ENCODE measurements at places on chromosomes 11 and 22.

- DNase-seq, result no peak
Observed at GRCh38 chr22:24089951-24090350, 78.8 kb downstream of the CABIN1 start.

GRCh38 chr22:50016988-50017700, 4.6 kb upstream of the IL17REL start:
- DNase-seq, result peak; percentile 53

DNA sequence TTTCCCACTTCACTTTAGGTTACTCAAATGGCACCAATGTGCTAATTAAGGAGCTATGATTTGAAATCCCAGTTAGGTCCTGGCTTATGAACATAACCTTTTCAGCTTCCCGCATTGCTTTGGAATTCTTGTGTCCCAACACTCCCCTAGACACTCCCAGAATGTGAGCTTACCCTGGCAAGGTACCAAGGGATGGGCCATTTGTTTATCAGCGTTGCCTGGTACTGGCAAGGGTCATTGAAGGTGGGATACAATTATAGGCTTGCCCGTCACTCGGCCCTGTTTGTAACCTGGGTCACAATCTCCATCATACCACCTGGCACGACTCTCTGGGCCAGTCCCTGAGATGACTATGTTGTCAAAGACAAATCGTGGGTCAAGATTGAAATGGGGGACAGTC, 5.4 kb downstream of the CSRP3 start:
- DNase-seq, result no peak

DNA sequence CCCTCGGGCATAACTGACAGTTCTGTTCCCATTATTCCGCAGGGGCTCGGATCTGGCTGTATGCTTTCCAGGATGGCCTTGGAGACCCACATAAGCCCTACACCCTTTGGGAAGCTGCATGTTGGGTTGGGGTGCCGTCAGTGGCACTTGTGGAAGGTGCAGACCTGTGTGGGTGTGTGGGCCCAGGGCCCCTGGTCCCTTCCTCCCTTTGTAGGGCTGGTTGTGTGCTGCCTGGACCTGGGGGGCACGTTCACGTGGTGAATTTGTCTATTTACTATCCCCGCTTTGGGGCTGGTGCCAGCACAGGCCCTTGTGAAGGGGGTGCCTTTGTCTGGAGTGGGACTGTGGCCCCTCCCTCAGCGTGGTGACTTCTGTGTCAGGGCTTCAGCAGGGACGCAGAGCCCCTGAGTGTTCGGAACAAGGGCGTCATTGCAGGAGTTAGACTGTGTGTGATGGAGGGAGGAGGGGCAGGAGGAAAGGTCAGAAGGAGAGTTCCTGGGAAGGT, 15.0 kb upstream of the PPP6R3 start:
- no peak for DNase-seq

Measured in CD4-positive, alpha-beta T cell treated with Interleukin-12 subunit alpha and Interleukin-12 subunit beta, for 1 hour (primary cell).